Stimulated activated CD8-positive, alpha-beta memory T cell treated with anti-CD3 and anti-CD28 coated beads, Interleukin-2, amount 100 ng/mL, for 48 hours (primary cell): ENCODE measurements at places on chromosomes 13 and 19.

DNA sequence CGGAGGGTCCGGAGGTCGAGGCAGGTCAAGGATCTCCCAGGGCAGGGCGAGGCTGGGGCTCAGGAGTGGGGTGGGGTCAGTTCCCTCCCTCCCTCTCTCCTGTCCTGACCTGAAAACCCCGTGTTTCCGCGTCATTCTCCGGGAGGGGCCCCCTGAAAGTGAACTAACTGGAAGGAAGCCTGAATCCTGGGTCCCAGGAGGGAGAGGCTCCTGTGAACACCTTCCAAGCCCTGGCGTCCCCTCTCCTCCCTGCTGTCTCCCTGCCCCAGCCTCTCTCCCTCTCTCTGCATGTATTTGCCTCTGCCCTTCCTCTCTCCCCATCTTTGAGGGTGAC, 741 bp upstream of the CADM4 start:
- DNase-seq, result no peak

GRCh38 chr13:82772816-82773215, 1109.5 kb downstream of the SLITRK1 start:
- DNase-seq, result no peak

DNA sequence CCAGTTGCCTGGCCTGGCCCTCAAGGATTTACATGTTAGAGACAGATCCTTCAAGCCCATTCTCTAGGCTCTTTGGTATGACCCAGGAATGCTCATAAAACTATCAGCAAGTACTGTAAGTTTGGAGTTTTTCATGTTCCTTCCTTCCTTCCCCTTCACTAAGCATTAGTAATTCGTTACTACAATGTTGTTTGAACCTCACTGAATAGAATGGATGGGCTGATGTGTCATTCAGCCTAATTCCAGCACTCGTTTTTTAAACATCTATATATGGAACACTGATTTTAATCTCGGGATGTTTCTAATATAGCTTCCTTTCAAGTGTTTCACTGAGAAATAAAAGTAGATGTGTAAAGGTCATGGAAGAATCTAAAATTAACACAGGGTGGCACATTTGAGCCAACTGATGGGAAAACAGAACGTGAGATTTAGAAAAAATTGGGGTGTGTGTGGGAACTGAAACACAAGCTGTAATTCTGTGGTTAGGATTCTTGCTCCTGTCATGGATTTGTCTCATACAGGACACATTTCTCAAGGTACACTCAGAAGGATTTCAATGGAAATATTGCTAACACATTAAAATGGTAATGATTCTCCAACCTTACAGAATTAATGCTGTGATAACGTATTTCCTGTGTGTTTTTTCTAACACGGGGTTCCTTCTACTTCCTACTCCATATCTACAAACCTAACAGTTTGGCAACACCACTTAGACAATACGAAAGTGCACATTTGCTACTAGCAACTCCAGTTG, 93.4 kb downstream of the FLT1 start:
- DNase-seq, result no peak

GRCh38 chr13:106277484-106278154, 257.8 kb downstream of the EFNB2 start:
- no peak for DNase-seq

DNA sequence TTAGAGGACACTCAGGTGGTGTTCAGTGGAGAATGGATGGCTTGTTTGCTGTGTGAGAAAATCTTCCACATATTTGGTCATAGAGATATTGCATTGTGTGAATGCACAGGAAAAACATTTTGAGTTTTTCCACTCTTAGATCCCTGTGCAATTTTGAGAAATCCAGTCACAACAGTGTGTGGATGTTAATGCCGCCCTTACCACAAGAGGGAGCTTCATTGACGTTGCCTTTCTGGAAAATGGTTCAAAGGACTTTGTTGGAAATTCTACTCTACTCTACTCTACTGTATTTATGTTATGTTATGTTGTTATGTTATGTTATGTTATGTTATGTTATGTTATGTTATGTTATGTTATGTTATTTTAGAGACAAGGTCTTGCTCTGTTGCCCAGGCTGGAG, 13.4 kb downstream of the ZNF20 start:
- DNase-seq, result no peak

DNA sequence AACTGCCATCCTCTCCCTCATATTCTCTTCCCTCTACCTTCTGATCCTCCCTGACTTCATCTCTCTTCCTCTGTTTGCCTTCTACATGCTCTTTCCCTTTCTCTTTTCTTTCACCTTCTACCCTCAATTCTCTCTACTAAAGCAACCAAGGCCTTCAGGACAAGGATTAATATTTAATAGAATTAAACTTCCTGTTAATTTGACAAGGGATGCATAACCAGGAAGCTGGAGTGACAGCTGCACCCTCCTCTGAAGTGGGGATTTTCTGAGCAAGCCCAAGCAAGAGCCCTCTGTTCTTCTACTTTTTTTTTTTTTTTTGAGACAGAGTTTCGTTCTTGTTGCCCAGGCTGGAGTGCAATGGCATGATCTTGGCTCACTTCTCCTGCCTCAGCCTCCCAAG, 63.4 kb upstream of the MED4 start:
- no peak for DNase-seq
